ENCODE measurements at places on chromosomes 1 and 21.

GRCh38 chr1:50369008-50369634 lies 54.1 kb downstream of the DMRTA2 start:
- DNase-seq = no peak

DNA sequence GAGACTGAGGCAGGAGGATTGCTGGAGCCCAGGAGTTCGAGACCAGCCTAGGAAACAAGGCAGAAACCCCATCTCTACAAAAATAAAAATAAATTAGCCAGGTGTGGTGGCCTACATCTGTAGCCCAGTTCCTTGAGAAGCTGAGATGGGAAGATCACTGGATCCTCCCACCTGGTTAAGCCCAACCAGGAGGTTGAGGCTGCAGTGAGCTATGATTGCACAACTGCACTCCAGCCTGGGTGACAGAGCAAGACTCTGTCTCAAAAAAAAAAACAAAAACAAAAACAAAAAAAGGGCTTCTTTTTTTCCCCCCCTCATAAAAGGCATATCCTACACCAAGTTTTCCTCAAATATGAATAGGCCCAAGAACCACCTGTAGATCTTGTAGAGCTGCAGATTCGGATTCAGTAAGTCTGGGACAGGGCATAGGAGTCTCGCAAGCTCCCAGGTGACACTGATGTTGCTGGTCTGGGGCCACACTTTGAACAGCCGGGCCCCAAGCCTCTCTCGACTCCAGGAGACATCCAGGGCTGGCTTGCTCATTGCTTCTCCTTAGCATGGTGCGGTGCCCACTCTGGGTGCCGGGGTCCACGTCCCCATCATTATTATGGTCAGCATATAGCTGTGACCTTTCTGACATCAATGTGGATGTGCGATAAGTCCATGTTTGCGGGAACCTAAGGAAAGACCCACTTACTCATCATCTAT lies 22.1 kb upstream of the UMODL1 start:
- no peak for DNase-seq

DNA sequence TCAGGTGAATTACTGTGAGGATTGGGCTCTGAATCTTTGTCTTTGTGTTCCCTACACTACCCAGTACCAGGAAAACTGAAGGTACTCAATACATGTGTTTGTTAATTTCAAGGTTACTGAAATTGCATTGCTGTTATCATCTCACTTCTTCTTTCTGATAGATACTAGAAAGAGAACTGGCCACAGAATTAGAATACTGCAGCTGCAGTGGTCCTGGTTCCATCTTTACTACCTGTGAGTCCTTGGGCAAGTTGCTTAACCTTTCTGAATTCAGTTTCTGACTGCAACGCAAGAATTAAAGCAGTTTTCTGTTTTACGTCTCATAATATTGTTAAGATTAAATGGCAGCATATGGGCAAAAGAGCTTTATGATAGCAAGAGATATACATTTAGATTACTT lies 263.5 kb downstream of the LMO4 start:
- DNase-seq = no peak

GRCh38 chr1:210695026-210695425 lies 366.3 kb downstream of the HHAT start:
- DNase-seq = no peak

- DNase-seq = no peak
Observed at GRCh38 chr1:200873671-200874397, 1.1 kb downstream of the GPR25 start.

- DNase-seq = peak; percentile 66
Observed at GRCh38 chr1:171742577-171742922, 685 bp upstream of the VAMP4 start.

GRCh38 chr1:43524804-43525203 lies 5.9 kb upstream of the PTPRF start:
- no peak for DNase-seq

DNA sequence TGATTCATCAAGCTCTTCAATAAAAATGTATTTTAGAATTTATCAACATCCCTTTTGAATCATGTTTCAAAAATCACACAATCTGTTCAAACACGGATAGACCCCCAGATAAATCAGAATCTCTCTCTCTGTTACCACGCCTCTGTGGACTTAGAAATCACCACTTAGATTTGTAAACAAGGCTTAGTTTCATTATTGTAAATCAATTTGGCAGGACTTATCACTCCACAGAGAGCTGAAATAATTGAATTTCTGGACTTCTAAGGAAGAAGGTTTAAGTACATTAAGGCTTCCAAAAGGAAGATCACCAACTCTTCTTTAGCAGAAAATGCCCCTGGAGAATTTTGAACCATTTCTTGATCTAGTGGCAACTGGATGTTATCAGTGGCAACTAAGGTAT lies 100.4 kb downstream of the APP start:
- no peak for DNase-seq

DNA sequence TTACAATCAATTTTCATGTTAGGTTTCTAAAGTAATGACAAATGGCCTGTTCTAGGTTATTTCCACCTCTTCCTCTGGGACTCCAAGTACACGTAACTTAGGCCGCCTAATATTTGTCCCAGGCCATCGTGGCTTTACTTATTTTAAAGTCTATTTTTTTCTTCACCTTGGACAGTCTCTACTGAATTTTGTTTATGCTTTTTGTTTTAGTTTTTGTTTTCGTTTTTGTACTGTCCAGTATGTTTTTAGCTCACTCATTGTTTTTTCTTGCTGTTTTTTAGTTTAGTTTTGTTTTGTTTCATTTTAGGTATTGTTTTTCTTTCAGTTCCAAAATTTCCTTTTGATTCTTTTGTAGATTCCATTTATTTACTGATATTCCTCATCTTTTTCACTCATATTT lies 187.7 kb upstream of the RNPC3 start:
- DNase-seq = no peak

- no peak for DNase-seq
Observed at GRCh38 chr1:173048621-173049321, 2.0 kb downstream of the TNFSF18 start.

DNA sequence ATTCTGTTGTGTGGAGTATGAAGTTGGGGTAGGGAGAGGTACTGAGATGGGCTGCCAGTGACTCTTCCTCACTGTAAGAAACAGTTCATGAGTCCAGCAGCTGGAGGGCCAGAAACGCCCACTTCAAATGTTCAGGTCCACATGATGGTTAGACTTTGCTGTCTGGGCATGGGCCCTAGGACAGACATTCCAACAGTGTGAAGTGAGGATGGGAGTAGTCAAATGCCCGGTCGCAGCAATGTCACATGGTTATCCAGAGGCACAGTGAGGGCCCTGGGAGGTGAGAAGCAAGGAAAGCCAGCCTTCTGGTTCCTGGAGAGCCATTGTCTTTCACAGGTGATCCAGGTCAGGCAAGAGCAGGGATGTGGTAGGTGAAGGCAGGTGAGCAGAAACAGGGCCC lies 304.4 kb downstream of the HHAT start:
- no peak for DNase-seq

DNA sequence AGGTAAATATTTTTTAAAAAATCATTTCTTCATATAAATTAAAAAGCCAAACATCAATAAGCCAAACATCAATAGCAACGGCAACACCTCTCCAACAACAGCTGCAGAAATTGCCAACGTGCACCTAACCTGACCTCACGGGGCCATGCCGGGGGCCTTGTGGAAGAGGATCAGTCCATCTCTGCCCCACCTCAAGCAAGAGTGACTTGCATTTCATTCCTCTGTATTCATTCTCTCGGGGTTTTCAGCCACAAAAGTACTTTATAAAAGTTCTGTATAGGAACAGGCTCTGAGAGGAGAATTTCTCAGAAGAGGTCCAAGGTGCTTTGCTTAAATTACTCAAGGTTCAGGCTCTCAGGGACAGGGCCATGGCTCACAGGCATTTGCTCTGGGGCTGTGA lies 100.9 kb downstream of the RUNX1 start:
- no peak for DNase-seq

DNA sequence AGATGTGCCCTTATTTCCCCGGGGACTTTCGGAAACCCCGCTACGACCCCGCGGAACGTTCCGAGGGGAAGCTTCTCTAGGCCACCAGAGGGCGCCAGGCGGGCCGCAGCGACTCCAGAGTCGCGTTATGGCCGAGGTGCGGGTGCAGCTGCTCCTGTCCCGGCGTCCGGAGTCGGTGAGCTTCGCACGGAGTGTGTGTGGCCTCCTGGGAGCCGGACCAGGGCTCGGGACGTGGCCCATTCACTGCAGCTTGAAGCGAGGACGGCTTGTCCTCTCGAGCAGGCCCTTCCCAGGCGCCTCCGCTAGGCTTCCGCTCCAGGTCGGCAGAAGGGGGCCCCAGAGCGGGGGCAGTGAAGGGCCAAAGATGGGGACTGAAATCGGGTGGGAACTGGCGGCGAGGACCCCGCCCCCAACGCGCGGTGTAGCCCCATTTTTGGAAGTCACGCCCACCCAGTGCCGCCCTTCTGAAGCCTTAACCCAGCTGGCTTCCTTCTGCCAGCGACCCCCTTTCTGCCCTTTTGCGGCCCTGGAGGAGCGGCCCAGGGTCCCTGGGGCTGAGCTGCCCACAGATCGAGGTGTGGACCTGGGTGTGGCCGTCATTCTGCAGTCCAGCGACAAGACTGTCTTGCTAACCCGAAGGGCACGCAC lies at the start of gene NUDT17:
NUDT17 (plus strand) TSS at position 117 of the 648 bp plus-strand sequence; CDS start at position 128, 11 bp downstream.
- peak; percentile 71 for DNase-seq

- peak; percentile 21 for DNase-seq
Observed at GRCh38 chr21:45003331-45004058, 63.7 kb downstream of the SLX9 start.

- DNase-seq = no peak
Observed at GRCh38 chr1:202956969-202957368, 1.1 kb downstream of the ADIPOR1 start.

GRCh38 chr21:39873687-39874086 lies 6.4 kb downstream of the PCP4 start:
- no peak for DNase-seq

DNA sequence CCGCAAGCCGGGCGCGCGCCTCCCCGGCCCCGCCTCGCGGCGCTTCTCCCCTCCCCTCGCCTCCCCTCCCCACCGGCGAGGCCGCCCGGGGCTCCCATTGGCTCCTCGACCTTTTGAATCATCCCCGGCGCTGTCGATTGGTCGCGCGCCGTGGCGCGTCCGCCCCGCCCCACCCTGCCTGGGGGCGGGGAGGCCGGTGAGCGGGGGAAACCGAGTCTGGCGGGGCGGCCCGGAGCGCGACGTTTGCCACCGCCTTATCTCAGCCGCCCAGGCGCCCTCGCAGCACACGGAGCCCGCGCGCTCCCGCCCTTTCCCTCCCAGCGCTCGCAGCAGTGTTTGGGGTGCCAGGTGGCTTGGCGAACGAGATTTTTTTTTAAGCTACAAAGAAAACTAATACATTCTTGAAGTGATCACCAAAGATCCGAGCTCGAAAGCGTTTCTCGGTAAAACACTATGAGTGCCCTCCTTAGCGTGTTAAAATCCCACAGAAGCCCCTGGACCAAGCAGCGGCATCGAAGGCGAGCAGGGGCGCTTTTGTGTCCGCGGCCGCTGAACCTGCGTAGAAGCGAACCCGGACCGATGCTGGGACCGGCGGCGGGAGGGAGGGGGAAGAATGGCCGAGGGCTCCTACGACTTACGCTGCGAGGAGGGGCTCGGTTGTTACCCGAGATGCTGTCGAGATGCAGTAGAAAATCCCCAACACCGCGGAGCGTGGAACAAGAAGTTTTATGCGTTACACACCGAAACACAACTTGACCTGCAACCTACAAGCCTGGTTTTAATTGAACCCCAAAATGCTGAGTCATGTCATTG lies 436 bp upstream of the LBR start:
- DNase-seq = peak; percentile 98

GRCh38 chr1:54528613-54529012 lies 19.4 kb upstream of the ACOT11 start:
- no peak for DNase-seq

GRCh38 chr1:58575551-58576324 lies 1.3 kb downstream of the TACSTD2 start:
- DNase-seq = no peak

DNA sequence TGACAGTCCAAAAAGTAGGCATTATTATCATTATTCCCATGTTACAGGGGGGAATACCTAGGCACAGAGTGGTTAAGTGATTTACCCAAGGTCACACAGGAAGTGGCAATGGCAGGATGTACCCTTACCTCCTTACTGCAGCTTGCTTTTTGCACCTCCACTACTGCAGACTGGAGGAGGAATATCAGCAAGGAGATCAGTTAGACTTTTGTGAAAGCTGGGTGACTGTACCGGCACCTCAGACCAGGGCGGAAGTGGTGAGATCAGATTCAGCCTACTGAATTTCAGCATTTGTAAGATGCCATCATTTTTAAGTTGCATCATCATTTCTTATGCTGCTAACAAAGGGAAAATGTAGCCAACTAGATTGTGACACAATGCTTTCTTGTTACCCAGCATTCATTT lies 4.5 kb downstream of the ADARB1 start:
- no peak for DNase-seq

DNA sequence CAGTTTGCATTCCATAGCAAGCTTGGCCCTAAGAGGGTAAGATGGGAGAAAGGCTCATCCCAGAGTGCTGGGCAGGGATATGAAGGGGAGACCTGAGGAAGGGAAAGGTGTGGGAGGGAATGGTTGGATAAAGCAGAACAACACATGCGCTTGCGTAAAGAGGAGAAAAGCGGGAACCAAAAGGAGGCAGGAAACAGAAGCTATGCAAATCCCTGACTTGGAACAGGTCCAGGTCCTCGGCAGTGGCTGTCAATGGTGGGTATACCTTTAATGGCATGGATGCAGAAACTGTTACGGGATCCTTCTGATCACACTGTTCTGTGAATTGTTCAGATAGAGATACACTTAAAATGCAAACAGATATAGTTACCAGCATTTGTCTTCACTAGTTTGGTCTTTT lies 455.6 kb downstream of the SIPA1L2 start:
- no peak for DNase-seq

- no peak for DNase-seq
Observed at GRCh38 chr21:28791595-28792282, 200.9 kb downstream of the LTN1 start.

GRCh38 chr1:9166289-9167235 lies 37.7 kb upstream of the GPR157 start:
- no peak for DNase-seq

DNA sequence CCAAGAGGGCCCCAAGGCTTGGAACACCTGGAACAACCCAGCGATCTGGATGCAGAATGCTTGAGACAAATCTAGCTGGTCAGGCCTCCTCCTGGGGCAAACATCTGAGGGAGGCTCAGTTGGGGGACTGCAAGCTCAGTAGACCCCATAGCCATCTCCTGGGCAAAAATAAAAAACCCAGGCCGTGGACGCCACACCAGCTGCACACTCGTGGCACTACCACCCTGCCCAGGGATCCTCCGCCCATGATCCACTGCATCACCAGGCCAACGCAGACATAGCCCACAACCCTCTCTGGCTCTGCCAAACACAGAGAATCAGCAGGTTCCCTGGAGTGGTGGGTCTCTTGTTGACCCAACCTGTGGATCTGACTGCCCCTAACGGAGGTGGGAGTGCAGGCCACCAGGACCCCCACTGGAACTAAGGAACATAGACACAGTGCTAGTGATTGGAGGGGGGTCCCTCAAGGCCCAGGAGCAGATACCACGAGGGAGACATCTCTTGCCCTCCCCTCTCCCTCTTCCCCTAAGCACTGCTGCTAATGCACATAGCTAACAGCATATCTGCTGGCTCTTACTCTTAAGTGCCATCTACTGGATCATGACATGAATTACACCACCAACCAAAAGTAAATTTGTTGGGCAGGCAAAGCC lies 147.2 kb downstream of the CHD1L start:
- peak; percentile 14 for DNase-seq

- DNase-seq = no peak
Observed at GRCh38 chr1:216051071-216051470, 372.2 kb downstream of the USH2A start.

GRCh38 chr1:73517603-73518191 lies 680.3 kb downstream of the LRRIQ3 start:
- DNase-seq = no peak

Data from midbrain (tissue), 1 donor.